ENCODE measurements at places on chromosomes 12 and 14.

- no peaks in the 10 kb centered on the region for H3K27me3 ChIP-seq
- DNase-seq = no peak
- H3K4me1 ChIP-seq = no peaks in the 10 kb centered on the region
- no peak overlapping the region for H3K4me3 ChIP-seq
- H3K36me3 ChIP-seq = no peaks in the 10 kb centered on the region
- H3K27ac ChIP-seq = no peak overlapping the region
Observed at GRCh38 chr12:14868916-14869506, 16.6 kb downstream of the MGP start.

GRCh38 chr12:27934276-27934675, 38.3 kb downstream of the PTHLH start:
- H3K27ac ChIP-seq = no peak overlapping the region
- no peak for DNase-seq
- H3K27me3 ChIP-seq = peaks cover 4% of the 10 kb centered on the region
- no peaks in the 10 kb centered on the region for H3K4me1 ChIP-seq
- H3K36me3 ChIP-seq = no peaks in the 10 kb centered on the region
- H3K4me3 ChIP-seq = no peak overlapping the region

GRCh38 chr12:67323007-67323406, 53.8 kb downstream of the CAND1 start:
- H3K4me1 ChIP-seq = no peaks in the 10 kb centered on the region
- no peak overlapping the region for H3K27ac ChIP-seq

GRCh38 chr14:55781046-55781445, 201.0 kb downstream of the KTN1 start:
- H3K4me1 ChIP-seq = no peaks in the 10 kb centered on the region
- H3K4me3 ChIP-seq = no peak overlapping the region
- H3K27ac ChIP-seq = no peak overlapping the region
- H3K27me3 ChIP-seq = no peaks in the 10 kb centered on the region

All from Panc1 (cell line).